ENCODE measurements at places on chromosomes 7 and 10.
A peak's percentile ranks its signal among the peaks of the same experiment; 100 is the strongest.

GRCh38 chr10:32005050-32005449 is 51.2 kb downstream of the KIF5B start:
- peak; percentile 29 for DNase-seq
- H3K4me1 ChIP-seq = peaks cover 46% of the 10 kb centered on the region
- H3K27ac ChIP-seq = peak overlapping the region; percentile 89
- H3K36me3 ChIP-seq = peaks cover 16% of the 10 kb centered on the region

- no peak for DNase-seq
- peaks cover 3% of the 10 kb centered on the region for H3K4me1 ChIP-seq
- H3K27ac ChIP-seq = no peak overlapping the region
- H3K36me3 ChIP-seq = no peaks in the 10 kb centered on the region
- no peak overlapping the region for H3K4me3 ChIP-seq
Measured at GRCh38 chr7:90474284-90475210, 5.1 kb downstream of the PTTG1IP2 start.

DNA sequence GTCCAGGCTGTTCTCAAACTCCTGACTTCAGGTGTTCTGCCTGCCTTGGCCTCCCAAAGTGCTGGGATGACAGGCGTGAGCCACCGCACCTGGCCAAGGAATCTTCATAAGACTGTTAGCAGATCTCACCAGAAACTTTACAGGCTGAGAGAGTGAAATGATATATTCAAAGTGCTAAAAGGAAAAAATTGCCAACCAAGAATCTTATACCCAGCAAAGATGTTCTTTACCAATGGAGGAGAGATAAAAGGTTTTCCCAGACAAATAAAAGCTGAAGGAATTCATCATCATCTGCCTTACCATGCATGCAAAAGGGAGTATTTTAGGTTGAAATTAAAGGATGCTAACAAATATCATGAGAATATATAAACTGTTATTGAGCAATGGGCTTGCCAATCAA is 23.6 kb downstream of the GIMAP7 start:
- no peak for DNase-seq
- H3K27ac ChIP-seq = no peak overlapping the region
- no peaks in the 10 kb centered on the region for H3K4me1 ChIP-seq

GRCh38 chr10:68566955-68567354 is 6.8 kb downstream of the TET1 start:
- H3K4me1 ChIP-seq = peaks cover 56% of the 10 kb centered on the region
- peak overlapping the region; percentile 73 for H3K27ac ChIP-seq
- peaks cover 13% of the 10 kb centered on the region for H3K36me3 ChIP-seq
- DNase-seq = no peak

- peak; percentile 42 for DNase-seq
- no peak overlapping the region for H3K4me3 ChIP-seq
- H3K4me1 ChIP-seq = no peaks in the 10 kb centered on the region
- H3K27ac ChIP-seq = no peak overlapping the region
Measured at GRCh38 chr10:94963901-94964300, 25.4 kb downstream of the CYP2C9 start.

- H3K4me1 ChIP-seq = no peaks in the 10 kb centered on the region
- no peak overlapping the region for H3K4me3 ChIP-seq
- no peak overlapping the region for H3K27ac ChIP-seq
- peaks cover 9% of the 10 kb centered on the region for H3K27me3 ChIP-seq
- no peak for DNase-seq
Measured at GRCh38 chr10:97838091-97838490, 11.6 kb upstream of the GOLGA7B start.

Data from WTC11 (cell line).